SW480 (cell line): ENCODE measurements at places on chromosomes 1 and 21.

DNA sequence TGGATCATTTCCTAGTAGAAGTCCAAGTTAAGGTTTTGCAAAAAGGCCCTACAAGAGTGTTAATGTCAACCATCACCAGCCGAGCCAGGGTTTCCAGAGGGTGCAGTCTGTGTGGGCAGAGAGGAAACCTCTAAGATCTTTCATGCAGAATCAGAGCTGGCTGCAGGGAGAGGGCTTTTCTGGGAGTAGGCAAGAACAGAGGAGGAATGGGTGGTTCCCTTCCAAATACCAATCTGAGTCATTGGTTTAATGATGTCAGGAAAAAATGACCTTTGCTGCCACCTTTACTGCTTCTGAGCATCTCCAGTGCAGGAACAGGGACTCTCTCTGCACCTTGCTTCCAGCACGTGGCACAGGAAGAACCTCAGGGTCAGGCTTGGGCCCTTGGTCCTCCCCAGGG lies 73.8 kb downstream of the TNR start:
- DNase-seq, result no peak

DNA sequence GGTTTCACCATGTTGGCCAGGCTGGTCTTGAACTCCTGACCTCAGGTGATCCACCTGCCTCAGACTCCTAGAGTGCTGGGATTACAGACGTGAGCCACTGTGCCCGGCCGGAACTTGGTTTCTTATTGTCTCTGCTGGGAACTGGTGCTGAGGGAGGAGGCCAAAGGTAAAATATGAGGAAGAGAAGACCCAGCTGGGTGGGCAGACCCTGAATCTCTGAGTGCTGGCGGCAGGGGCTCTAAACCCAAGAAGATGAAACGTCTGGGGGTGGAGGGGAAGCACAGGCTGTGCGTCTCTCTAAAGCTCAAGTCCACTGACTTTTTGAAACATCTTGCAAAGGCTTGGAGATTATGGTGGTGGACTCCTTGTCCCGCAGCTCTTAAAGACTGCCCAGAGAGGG lies 82.0 kb upstream of the TLR5 start:
- no peak for DNase-seq

- no peak for DNase-seq
Observed at GRCh38 chr1:33377013-33377412, 53.9 kb downstream of the PHC2 start.

DNA sequence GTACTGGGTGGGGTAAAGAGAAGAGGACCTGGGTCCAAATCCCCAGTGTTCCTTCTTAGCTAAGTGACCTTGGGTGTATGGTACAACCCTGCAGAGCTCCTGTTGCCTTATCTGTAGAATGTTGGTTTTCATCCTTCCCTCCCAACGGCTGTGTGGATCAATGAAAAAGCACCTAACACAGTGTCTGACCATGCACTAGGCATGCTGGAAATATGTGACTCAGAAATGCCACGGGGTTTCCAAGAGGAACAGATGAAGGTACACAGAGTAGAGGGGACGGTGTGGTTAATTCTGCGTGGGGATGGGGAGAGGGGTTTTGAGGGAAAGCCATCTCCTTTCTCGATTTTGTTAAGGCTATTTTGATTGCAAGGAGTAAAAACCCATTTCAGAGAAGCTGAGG lies 8.6 kb downstream of the NIPAL3 start:
- no peak for DNase-seq

GRCh38 chr1:22436948-22437347 lies 14.7 kb upstream of the ZBTB40 start:
- DNase-seq, result no peak
